Activated T-helper 2 cell treated with anti-CD3 and anti-CD28 coated beads, Interferon-gamma antibody, Interleukin-2, Interleukin-4, amounts not matched to agents 10 μg/mL and 5 μg/mL and 100 μg/mL, durations not matched to agents 14 hours and 24 hours and 36 hours (primary cell): ENCODE measurements at places on chromosomes 12 and 14. TPM values are rescaled to one million over a fixed set of nuclear protein-coding genes. Genes with fewer than 3 reads are reported as not detected.

The ANKRD33 gene
- total RNA-seq, result not detected in 2 replicates

The DHRS2 gene
- total RNA-seq, result 2.2 and 2.3 TPM in 2 replicates

The DAO gene
- total RNA-seq, result not detected in 2 replicates

The SINHCAF gene
- 223 and 231 TPM in 2 replicates for total RNA-seq

The MDM1 gene
- 13.1 and 14.8 TPM in 2 replicates for total RNA-seq

The AQP6 gene
- not detected in 2 replicates for total RNA-seq

The KRT6A gene
- not detected in 2 replicates for total RNA-seq

The MYH6 gene
- total RNA-seq, result 0.11 and 0.14 TPM in 2 replicates

The KLRB1 gene
- 0.32 TPM in 1 of 2 replicates, not detected in the other for total RNA-seq

The ATL1 gene
- total RNA-seq, result 1.3 and 2.1 TPM in 2 replicates

The RNU4-1 gene
- 2,603 and 2,662 TPM in 2 replicates for total RNA-seq

The SALL2 gene
- total RNA-seq, result 2.6 and 2.7 TPM in 2 replicates

The NEK9 gene
- 58.1 and 69.8 TPM in 2 replicates for total RNA-seq

The CD163L1 gene
- not detected in 2 replicates for total RNA-seq

The GPR68 gene
- total RNA-seq, result 5.7 and 6.0 TPM in 2 replicates

The CLEC2D gene
- total RNA-seq, result 350 and 351 TPM in 2 replicates

The TMEM253 gene
- not detected in 2 replicates for total RNA-seq

The ALDH1L2 gene
- total RNA-seq, result 1.0 and 1.4 TPM in 2 replicates

The TRIAP1 gene
- 36.8 TPM in 2 replicates for total RNA-seq

The MANSC1 gene
- 0.25 and 1.6 TPM in 2 replicates for total RNA-seq

The RBP5 gene
- total RNA-seq, result 1.2 TPM in 1 of 2 replicates, not detected in the other

The TAS2R50 gene
- 1.0 and 1.1 TPM in 2 replicates for total RNA-seq

The SPIC gene
- total RNA-seq, result not detected in 2 replicates

The SLC4A8 gene
- 1.6 and 2.6 TPM in 2 replicates for total RNA-seq

The TM9SF1 gene
- 27.8 and 30.8 TPM in 2 replicates for total RNA-seq

The CIPC gene
- total RNA-seq, result 10.9 and 11.3 TPM in 2 replicates

The AP1G2 gene
- total RNA-seq, result 164 and 170 TPM in 2 replicates

The TPH2 gene
- not detected in 2 replicates for total RNA-seq
